ENCODE measurements at places on chromosomes 12 and 14. TPM values are rescaled to one million over a fixed set of nuclear protein-coding genes. Genes with fewer than 3 reads are reported as not detected.

The CLEC7A gene
- not detected for total RNA-seq

The STAT2 gene
- 53.1 TPM for total RNA-seq

The ADAM21 gene
- total RNA-seq = 0.15 TPM

The HOXC13 gene
- not detected for total RNA-seq

The SYCP3 gene
- 0.17 TPM for total RNA-seq

The TCTN2 gene
- total RNA-seq = 4.0 TPM

The INHBC gene
- not detected for total RNA-seq

The NRL gene
- total RNA-seq = 1.7 TPM

The GLIPR1L1 gene
- not detected for total RNA-seq
